ENCODE measurements at places on chromosomes 5 and 9.

GRCh38 chr5:62488531-62488930 is 76.0 kb downstream of the IPO11 start:
- peak; percentile 34 for DNase-seq

DNA sequence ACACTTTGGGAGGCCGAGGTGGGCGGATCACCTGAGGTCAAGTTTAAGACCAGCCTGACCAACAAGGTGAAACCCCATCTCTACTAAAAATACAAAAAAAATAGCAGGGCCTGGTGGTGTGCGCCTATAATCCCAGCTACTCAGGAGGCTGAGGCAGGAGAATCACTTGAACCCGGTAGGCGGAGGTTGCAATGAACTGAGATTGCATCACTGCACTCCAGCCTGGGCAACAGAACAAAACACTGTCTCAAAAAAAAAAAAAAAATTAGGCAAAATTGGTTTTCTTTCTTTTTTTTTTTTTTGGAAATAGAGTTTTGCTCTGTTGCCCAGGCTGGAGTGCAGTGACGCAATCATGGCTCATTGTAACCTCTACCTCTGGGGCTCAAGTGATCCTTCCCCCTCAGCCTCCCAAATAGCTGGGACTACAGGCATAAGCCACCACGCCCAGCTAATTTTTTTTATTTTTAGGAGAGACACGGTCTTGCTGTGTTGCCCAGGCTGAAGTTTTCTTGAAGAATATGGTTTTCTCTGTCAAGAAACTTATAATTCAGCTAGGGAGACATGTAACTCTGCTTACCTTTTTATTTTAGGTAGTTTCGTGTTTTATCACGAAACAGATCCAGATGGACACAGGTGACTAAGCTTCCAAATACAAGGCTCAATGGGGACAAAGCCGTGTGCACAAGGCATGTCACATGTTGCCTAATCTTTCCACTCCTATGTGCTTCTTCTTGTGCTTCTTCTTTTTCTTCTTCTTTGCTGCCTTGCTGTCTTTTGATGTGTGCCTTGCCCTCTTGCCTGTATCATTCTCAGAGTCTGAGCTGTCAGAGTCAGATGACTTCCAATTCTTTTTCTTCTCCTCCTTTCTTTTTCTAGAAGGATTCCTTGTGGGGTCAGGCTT is 14.3 kb downstream of the TTC1 start:
- DNase-seq: no peak

- DNase-seq: no peak
Observed at GRCh38 chr5:95424526-95424925, 33.4 kb downstream of the FAM81B start.

DNA sequence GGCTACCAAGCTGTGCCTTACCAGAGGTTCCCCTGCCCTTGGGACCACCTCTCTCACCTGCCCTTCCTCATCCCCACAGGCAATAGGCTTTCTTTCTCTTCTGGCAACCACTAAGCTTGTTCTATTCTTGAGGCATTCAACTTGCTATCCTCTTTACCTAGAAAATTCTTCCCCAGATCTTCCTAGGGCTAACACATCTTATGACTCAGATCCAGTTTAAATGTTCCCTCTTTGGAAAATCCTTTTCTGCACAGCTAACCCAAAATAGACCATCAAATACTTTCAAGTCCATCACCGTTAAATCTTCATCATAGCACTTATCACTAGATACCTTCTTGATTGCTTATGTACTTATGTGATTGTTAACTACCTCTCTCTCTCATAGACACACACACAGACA is 93.7 kb downstream of the ENC1 start:
- DNase-seq: peak; percentile 40

GRCh38 chr9:119458068-119458467 is 88.8 kb upstream of the BRINP1 start:
- no peak for DNase-seq

GRCh38 chr5:111742177-111742994 is 14.6 kb downstream of the NREP start:
- DNase-seq: no peak

DNA sequence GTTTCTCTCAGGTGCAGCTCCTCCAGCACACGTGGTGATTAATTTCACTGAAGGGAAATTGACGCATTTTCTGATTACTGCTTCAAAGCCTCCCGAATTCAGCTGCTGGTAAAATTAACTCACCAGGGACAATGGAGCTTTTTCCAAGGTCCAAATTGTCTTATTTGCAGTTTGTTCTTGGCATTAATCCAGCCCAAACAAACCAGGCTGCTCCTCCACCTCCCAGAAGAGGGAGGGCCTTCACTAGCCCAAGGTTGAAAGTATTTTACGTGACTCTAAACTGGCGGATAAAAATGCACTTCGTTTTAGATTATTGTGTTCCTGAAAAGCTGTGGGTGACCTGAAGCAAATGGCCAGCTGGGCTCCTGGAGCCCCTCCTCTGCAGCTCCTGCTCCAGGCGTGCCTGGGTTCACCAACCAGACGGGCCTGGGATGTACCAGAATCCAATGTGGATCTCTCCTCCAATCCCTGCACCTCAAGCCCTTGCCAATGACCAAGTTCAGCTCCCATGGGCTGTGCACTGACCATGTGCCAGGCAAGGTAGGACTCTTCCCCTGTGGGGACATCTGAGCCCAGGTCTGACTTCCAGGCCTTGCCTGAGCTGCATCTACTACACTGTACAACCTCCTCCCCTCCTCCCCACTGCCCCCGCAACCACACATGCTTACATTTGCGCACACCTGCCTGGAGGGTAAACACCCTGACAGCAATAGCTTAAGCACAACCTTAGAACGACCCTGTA is 193.4 kb downstream of the CDK5RAP2 start:
- DNase-seq: no peak

- DNase-seq: no peak
Observed at GRCh38 chr5:168879331-168879730, 300.2 kb upstream of the PANK3 start.

DNA sequence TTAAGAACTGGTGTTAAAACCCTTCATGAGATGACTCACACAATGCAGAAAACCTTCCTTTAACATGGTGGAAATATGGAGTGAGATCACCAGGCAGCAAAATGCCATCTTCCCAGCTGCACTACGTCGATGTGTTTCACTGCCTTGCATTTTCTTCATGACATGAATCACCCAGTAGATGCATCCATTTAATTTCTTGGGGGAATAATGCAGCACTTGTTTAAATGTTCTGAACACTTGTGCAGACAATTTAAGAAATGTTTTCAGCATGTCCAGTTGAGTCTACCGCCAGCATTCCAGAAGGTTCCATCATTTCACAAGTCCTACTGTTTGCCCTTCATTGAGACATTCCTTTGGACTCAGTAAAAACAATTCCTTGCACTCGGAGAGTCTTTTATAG is 81.6 kb downstream of the ADAMTS16 start:
- DNase-seq: no peak

DNA sequence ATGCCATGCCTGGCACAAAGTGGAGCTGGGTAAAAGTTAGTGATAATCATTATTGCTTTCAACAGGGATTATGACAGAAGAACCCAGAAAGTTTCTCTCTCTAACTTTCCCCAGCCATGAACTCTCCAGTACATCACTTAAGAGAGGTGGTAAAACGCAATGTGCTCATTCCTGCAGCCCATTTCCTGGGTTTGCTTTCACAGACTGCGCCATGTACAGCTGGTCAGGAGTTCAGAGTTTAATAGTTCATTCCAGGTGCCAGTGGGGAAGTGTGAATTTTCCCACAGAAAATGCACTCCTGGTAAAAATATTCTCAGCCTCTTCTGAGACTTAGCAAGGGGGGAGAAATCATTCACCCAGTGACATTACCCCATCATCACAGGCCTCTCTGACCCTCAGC is 35.5 kb downstream of the ADAM19 start:
- no peak for DNase-seq

DNA sequence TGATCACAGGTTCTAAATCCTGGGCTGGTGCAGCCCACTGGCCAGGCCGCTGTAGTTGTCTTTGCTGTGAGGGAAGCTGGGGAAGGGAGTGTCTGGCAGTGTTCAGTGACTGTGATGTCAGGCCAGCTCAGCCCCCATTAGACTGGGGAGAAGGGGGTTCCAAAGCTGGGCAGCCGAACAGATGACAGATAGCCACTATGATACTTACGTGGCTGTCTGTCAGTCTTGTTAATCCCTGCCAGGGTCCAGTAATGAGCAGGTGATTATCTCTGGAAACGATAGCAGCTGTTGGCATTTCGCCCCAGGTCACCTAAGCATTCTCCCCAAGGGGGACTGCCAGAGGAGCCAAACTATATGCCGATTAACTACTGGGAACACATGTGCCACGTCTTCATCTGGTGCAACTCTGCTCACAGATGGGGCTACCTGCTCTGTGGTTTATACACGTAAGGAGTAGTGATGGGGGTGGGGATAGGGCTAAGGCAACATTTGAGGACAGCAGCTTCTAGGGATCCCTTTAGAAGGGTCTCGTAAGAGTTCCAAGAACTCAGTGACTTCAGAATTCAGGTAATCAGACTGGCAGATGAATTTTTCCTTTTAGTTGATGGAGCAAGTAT is 396.3 kb downstream of the KDM4C start:
- no peak for DNase-seq

DNA sequence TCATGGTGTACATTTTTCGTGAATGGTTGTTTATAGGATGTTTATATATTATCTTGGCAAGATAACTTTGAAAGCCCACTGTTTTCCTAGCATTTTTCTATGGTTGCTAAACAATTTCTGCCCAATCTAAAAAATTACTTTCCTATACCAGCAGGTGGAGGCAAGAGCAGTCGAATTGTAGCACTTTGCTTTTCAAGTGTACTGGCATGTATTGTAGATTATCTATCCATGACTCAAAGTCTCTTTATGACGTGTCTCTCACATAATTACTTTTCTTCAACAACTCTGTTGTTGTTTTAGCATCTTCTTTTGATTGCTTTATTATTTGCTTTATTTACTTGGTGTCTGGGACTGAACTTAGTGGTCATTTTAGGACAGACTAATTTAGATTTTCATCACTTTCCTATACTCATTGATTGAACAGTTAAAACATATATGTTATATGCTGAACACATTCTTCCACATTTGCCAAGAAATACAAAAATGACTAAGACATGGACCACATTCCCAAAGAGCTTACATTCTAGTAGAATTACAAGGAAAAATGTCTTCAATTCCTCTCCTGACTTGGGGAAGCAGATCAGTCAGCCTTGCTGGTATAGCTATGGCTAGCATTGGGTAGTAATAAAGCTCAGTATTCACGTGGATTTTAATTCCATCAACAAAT is 20.7 kb downstream of the NLN start:
- peak; percentile 76 for DNase-seq

DNA sequence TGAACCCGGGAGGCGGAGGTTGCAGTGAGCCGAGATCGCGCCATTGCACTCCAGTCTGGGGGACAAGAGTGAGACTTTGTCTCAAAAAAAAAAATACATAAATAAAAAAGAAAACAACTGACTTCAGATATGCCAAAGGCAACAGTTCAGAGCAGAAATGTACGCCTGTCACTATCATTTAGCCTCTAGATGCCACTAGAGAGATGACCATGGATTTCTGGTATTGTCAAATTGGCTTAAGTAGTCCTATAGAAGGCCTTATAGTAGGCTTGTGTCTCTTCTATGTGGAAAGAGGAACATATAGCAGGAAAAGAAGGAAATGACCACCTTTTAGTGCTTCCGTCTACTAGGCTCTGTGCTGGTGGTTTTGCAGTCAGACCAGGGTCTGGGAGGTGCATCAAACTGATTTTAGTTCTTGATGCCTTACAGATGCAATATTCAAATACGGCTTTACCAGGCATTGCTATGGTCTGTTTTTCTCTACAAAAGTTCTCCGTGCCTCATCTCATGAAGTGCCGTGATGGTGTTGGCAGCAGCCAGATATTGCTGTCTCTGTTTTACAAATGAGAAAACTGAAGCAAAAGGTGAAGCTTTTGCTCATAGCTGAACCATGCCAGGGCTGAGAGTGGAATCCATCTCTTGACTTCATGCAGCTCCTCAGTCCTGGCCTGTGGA is 17.2 kb downstream of the AGXT2 start:
- DNase-seq: no peak

GRCh38 chr5:13470263-13470662 is 474.2 kb downstream of the DNAH5 start:
- DNase-seq: no peak

- DNase-seq: no peak
Observed at GRCh38 chr5:145787507-145787906, 47.6 kb downstream of the PRELID2 start.

Data from mammary epithelial cell (primary cell).